ENCODE measurements at places on chromosomes 16 and 17.
A peak's percentile ranks its signal among the peaks of the same experiment; 100 is the strongest.

GRCh38 chr17:80526116-80526910 is 18.3 kb upstream of the RPTOR start:
- DNase-seq, result no peak

DNA sequence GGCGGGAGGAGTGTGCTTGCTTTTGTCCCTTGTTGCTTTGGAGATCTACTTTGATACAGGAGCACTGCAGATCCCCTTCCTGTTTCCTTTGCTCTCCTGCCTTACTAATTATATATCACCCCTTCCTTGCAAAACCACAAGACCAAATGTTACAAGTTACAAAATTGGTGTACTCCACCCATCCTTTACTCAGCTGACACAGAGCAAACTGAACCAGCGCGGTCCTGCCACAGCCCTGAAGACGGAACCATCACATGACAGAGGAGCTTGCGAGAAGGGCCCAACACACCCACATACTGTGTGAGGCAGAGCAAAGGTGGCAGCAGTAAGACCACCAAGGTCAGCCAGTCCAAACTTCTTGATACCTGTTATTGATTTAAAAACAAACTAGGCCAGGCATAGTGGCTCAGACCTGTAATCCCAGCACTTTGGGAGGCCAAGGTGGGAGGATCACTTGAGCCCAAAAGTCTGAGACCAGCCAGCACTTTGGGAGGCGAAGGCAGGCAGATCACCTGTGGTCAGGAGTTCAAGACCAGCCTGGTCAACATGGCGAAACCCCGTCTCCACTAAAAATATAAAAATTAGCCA is 33.2 kb downstream of the CYTH1 start:
- no peak for DNase-seq

GRCh38 chr16:12084436-12084835 is 107.9 kb downstream of the SNX29 start:
- DNase-seq, result no peak

- no peak for DNase-seq
Observed at GRCh38 chr16:89063768-89064320, 29.8 kb upstream of the ACSF3 start.

DNA sequence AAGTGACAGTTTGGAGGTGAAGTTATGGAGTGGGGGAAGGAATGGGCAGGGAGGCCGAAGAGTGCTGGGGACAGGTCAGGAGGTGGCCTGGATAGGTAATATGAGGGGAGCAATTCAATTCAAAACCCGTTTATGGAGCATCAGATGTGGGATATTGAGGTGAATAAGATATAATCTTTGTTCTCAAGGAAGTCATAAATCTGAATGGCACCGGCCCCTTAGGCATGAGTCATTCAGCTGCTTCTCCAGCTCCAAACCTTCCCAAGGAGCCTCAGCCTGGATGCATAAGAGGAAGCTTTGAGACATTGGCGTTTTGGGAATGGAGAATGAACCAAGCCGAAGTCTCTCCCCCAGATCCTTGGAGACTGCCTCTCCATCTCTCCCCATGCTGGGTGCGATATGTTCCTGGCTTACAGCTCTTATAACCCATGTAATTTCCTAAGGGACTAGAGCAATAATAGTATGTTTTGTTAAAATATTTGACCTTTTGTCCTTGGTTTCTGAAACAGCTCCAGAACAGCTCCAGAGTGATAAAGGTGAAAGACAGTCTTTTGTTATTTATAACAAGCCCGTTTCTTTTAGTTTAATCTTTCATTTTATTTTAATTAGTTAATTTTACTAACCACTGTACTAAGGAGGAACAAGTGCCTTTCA is 1.7 kb downstream of the TUBG2 start:
- no peak for DNase-seq

DNA sequence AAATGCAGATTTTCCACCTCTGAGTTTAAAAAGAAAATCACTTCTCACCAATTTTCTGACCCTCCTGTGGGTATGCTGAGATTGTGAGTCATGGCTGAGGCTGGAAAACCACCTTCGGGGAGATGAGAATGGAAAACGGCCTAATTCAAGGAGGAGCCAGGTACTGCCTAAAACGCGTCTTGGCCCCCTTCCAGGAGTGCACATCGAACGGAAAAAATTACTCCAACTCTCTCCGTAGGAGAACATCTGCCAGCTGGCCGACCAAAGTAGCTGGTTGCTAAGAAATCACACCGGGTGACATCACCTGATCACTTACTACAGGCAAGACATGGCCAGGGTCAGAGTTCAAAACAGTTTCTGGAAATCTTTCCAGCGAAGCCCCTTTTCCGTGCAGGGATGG is 107.6 kb downstream of the ZNF423 start:
- DNase-seq, result no peak

DNA sequence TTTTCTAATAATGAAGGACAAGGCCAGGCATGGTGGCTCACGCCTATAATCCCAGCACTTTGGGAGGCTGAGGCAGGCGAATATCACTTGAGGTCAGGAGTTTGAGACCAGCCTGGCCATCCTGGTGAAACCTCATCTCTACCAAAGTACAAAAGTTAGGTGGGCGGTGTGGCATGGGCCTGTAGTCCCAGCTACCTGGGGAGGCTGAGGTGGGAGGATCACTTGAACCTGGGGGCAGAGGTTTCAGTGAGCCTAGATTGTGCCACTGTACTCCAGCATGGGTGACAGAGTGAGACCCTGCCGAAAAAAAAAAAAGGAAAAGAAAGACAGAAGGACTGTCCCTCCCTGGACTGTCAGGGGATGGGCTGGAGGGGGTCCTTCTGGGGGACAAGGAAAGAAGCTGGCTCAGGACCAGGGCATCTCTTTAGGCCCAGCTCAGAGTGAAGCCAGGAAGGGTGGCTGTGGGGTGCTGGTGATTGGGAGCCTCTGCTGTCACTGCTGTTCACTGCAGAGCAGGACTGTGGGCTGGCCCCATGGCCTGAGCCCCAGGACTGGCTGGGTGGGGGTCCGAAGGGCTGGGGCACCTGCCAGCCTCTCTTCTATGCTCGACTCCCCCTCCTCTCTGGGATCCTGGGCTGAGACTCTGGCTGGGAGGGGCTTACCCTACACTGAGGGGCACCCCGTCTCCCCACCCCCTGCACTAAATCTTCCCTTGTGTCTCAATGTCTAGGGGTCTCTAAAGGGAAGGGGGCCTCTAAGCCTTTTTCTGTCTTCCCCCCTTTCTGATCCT is 909 bp upstream of the ARHGAP23 start:
- no peak for DNase-seq

DNA sequence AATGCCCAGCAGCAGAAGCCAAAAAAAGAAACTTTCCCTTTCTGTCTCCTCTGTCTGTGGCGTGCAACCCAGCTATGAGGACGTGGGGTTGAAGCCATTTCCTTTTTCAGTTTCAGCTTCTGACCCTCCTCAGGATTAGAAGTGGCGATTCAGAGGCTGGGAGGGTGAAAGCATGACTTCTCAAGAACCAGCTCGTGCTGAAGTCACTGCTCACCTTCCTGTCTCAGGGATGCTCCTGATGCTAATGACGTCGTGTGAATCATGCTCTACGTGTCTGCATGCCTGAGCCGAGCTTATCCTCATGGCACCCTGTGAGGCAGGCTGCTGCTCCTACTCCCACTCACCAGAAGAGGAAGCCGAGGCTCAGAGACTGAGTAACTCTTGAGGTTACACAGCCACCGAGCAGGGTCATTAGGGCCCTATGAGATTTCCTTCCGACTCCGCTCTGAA is 5.7 kb upstream of the LPO start:
- DNase-seq, result peak; percentile 27

GRCh38 chr17:57329380-57330214 is 73.3 kb downstream of the MSI2 start:
- DNase-seq, result no peak

GRCh38 chr17:45225964-45226530 is 4.4 kb downstream of the FMNL1 start:
- no peak for DNase-seq

DNA sequence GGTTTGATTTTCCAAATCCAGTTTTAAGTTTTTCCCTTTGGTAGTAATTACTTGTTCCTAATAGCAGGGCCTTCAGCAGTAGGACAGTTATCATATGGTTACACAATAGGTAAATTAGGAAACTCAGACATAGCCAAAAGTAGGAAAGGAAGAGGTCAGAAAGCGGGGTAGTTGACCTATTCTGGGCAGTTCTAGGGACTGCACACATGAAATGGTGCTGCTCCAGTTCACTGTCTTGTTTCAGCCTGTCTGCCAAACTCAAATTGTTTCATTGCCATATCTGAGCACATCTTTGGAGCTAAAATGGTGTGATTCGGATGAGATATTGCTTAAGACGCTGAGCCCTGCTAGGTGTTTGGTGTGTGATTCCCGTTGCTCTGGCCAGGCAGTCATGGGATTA is 56.7 kb downstream of the TANGO6 start:
- no peak for DNase-seq

DNA sequence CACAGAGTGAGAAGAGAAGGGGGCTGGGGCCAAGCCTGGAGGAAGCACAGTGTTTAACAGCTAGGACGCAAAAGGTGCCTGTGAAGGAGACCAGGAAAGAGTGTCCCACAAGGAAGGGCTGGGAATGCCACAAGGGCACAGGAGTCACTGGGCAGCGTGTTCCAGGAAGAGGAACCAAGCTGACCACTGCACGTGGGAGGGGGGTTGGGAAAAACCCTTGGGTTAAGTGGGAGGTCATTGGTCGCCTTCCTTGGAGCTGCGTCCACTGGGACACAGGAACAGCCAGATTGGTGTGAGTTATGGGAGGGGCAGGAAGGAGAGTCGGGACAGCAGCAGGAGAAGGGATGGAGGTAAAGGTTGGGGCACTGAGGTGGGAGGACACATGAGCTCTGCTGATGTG is 12.9 kb downstream of the TTYH2 start:
- DNase-seq, result no peak

- no peak for DNase-seq
Observed at GRCh38 chr16:50002190-50002589, 22.8 kb upstream of the CNEP1R1 start.

DNA sequence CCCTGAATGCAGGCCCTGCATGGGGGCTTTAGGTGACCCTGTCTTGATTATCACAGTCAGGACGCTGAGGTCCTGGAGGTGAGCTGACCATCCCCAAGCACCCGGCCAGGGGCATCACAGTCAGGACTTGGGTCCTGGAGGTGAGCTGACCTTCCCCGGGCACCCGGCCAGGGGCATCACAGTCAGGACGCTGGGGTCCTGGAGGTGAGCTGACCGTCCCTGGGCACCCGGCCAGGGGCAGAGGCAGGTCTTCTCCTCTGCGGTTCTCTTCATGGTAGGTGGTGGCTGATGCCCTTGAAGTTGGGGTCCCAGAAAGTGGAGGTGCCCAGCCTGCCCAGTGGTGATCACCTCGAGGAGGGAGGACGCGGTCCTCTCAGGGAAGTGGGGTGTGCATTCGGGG is 36.2 kb upstream of the GSE1 start:
- DNase-seq, result no peak

- DNase-seq, result no peak
Observed at GRCh38 chr17:57486882-57487301, 230.6 kb downstream of the MSI2 start.

GRCh38 chr16:11245988-11246387 is 10.0 kb downstream of the SOCS1 start:
- DNase-seq, result no peak

GRCh38 chr17:68257934-68258333 is 10.1 kb downstream of the AMZ2 start:
- DNase-seq, result no peak

DNA sequence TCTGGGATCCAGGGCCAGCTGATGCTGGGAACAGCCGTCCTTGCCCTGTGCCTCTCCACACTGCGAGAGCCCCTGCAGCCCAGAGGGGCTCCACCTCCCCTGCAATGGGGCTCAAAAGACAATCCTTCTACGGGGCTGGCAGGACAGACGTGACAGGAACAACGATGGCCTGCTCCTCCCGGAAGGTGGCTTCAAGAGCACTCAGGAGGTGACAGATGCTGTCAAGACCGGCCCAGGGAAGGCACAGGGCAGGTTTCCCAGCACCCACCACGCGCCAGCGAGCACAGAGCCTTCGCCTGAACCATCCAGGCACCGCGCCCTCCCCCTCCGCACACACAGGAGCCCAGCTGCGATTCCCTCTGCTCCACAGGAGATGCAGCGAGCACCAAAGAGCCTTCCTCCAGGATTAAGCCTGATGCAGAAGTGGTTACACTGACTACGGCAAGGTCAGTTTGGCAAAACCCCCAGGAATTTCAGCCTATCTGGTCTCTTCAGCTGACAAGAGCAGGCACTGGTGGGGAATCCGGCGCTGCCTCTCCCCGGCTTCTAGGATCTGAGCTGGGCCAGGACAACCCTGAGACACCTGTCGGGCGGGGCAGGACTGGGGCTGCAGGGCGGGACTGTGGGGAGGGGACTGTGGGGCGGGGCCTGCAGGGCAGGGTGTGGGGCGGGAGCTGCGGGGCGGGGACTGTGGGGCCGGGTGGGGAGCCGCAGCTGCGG is 103.4 kb downstream of the ZNF778 start:
- DNase-seq, result no peak

DNA sequence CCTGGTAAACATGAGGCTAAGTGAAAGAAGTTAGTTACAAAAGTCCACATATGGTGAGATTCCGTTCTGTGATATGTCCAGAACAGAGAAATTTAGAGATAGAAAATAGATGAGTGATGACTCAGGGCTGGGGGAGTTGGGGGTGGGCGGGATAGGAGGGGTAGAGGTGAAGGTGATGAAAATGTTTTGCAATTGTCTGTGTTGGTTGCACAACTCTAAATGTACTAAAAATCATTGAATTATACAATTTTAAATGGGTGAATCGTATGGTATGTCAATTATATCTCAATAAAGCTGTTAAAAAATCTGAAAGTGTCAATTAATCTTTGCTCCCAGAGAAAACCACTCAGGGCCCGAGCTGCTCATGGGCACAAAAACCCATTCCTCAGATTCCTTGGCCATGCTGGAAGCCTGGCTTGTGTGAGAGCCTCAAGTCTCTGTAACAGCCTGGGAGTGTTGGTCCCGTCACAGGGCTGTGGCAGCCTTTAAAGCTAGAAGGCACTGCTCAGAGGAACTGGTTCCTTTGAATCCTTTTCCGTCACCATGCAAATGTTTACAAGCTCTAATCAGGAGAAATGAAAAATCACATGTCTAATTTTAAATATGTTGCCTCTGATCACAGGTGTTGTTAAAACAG is 225.3 kb downstream of the WWOX start:
- no peak for DNase-seq

Measured in AG04450 (cell line).